Activated CD4-positive, alpha-beta T cell treated with anti-CD3 and anti-CD28 coated beads, Interleukin-2, Interleukin-6, amounts not matched to agents 100 ng/mL and 50 ng/mL, durations not matched to agents 16 hours and 8 hours (primary cell): ENCODE measurements at places on chromosomes 3 and 15.

DNA sequence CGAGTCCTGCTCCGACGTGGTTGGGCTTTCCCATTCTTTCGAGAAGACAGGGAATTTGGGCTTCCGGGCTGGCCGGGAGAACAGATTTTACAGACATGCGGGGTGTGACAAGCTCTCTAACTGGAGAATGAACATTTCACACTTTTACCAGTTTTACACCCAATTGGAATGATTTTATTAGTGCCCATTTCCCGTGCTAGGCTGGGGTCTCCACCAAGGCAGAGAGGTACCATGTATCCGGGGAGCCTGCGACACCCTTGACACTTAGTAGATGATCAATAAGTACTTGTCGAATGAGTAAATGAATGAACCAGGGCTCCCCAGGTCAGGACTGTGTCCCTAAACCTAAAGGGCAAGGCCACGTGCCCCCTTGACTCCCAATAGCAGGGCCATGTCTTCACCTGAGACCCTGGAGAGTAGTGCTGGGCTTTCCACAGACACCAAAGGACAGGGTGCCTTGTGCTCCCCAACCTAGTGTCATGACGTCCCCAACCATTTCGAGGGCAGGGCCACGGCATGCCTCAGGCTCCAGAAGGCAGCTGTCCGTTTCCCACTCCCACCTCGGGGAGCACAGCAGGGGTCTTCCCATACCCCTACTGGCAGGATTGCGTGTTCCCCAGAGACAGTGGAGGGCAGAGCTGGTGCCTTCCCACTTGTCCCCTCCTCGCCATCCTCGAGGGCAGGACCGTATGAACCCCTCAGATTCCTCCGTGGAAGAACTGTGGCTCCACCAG, 679 bp upstream of the MYD88 start:
- peak; percentile 29 for DNase-seq

- no peak for DNase-seq
These were observed 8.0 kb upstream of the MORC1 start for GRCh38 chr3:109125902-109126301.

DNA sequence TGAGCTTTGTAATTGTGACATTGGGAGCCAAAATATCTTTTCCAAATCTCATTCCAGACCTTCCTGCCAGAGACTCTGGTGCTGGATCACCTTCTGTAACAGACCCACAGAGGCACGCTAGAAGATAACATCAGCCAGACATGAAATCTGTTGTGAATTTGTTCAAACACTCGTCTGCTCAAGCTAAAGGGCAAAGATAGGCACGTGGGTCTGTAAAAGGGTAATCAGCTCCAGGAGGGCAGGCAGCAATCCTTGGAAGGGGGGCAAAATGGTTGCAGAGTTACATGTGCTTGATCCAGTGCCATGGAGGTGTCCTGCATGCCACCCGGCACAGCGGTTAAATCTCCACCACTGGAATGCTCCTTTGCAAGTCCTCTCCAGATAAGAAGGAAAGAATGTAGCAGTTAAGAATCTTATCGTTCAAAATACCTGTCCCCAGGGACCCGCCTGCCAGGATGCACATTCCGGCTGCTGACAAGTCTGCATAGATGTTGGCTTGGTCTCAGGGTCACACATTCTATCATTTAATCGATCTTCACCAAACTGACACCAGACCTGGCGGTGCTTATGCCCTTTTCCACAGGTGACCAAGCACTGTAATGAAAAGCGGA, 74.8 kb downstream of the ADAMTS9 start:
- no peak for DNase-seq

- no peak for DNase-seq
These were observed 157.7 kb upstream of the SLCO3A1 start for GRCh38 chr15:91695799-91696198.

GRCh38 chr15:101266034-101266433, 11.3 kb downstream of the SELENOS start:
- no peak for DNase-seq

DNA sequence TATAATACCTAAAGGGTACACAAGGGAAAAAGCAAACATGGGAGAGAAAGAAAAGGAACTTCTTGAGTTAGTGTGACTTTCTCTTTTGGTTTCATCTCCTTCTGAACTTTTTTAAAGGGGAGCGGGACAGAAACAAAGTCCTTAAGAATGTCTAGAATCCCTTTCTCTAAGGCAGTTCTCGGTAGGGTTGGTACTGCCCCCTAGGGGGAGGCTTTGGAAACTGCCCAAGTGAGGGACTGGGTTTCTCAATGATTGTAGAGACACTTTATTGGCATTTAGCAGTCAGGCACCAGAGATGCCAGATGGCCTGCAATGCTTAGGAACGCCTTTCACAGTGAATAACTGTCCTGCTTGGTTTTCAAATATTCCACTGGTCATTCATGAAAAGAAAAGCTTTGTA, 172.7 kb downstream of the WDR72 start:
- DNase-seq = peak; percentile 56

GRCh38 chr15:34714476-34715121, 40.2 kb downstream of the GJD2 start:
- DNase-seq = no peak

- DNase-seq = no peak
These were observed 63.8 kb upstream of the XCR1 start for GRCh38 chr3:46091046-46091445.

DNA sequence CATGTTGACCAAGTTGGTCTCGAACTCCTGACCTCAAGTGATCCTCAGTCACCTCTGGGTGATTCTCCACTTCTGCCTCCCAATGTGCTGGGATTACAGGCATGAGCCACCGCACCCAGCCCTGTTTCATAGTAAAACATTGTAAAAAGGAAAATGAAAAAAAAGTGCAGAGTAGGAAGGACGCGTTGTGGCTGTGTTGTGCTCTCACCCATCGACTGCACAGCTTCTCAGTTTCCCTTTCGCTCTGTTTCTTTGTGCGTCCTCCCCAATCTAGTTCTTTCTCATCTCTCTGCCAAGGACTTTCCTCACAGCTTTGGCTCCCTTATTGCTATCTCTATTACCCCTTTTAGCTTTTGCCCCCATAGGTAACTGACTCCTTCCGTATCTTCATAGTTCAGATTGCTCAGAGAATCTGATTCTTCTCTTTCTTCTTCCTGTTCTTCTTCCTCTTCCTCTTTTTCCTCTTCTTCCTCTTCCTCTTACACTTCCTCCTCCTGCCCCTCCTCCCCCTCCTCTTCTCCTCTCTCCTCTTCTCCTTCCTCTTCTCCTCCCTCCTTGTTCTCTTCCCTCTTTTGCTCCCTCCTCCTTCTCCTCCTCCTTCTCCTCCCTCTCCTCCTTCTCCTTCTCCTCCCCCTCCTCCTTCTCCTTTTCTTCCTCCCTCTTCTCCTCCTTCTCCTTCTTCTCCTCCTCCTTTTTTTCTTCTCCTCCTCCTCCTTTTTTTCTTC, 81.1 kb upstream of the VGLL4 start:
- peak; percentile 44 for DNase-seq

DNA sequence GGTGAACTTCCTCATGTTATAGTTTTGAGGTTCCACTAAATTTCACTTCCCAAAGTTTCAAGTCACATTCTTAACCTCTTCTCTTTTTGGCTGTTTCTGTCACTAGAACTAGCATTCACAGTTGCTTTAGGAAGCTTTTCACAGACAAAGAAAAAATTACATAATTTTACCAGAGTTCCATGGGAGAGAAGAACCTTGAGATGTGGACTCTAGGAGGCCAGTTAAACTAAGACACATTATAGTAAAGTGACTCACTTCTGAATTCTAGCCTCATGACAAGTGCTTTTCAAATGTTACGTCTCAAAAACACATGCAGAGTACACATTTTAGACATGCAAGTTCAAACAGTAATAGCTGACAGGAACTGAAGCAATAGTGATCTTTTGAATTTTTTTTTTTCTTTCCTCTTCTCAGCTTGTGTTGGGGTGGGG, 39.9 kb upstream of the LRTM1 start:
- DNase-seq = no peak

DNA sequence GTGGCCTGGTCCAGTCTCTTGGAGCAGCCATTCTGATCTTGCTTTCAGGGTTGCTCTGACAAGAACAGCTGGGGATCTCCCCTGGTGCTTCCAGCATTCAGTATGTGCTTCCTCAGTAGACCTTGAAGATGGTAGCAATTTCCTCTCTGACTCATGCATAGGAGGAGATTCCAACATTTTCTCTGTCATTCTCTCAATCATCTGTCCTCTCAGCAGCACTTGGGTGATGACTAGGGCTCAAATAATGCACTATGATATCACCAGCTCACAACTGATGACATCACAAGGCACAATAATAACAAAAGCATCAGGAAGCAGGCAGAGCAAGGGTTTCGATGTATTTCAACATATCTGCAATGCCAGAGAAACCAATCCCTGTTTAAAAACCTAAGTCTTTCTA, 52.7 kb downstream of the NFKBIZ start:
- DNase-seq = no peak

DNA sequence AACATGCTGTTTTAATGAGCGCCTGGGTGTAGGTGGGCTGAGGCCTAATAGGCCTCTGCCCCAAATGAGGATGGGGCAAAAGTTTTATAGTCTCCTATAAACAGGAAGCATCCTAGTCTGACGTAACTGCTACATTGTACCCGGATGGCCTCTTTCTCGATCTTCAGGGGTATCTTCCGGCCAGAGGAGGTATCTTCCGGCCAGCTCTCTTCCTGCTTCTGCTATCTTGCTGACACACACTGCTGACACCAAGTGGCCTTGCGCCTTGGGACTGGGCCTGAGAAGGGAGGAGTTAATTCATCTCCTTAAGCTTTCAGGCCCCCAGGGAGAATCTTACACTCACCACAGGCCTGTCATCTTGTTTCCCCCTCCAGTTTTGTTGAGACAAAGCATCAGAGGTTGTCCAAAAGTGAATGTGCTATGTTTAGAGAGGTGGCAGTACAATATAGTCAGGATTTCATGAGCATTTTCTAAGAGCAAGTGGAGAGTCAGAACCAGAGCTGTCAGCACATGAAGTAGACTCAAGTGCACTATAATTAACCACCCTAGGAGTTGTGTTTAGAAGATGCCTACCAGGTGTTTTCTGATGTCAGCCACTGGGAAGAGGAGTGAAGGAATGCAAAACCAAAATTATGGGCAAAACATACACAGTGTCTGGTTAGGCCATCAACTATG, 15.6 kb upstream of the IGSF10 start:
- DNase-seq = no peak

DNA sequence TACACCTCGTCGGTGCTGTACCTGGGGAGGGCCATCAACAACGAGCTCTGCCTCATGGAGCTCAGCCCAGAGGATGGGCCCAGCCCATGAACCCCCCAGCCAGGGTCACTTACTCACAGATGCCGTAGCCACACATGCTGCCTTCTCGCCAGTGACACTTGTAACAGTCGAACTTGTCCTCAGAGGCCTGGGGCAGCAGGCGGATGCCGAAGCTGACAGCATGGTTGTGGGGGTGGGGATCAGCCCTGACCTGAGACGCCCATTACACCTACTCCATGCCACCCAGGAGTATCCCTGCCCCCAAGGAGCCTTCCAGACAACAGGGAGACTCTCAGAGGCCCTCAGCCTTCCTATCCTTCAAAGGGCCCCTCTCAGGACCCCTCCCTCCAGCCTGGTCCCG, 12.1 kb downstream of the ALS2CL start:
- no peak for DNase-seq

DNA sequence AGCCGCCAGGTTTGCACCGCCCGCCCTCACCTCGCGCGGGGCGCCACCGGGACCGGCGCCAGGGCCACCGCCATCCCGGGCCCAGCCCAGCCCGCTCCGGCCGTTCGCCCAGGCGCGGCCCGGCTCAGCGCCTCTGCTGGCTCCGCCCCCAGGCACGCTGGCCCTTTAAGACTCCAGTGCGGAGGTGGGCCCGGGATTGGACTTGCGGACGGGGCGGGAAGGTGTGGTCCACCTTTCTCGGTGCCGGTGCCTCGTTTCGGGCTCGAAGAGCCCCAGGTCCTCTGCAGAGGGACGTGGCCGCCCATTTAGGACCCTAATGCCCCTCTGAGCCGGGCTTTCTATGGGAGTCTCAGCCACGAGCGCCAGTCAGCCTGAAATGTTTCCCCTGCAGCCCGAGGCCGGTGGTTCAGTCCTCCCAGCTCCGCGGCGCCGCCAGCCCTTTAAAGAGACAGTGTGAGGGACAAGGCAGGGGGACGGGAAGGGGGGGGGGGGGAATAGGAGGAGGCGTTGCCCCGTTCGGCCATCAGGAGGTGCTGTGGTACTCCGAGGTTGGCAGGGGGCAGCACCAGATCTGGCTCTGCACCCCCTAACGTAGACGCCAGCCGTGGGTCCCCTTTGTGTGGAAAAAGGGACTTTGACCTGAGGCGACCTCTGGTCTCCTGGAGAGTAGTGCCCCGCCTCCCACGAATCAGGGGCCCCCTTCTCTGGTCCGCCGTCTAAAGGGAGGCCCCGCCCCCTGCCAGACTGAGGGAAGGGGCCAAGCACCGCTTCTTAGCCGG, 1.0 kb downstream of the HYAL2 start:
- peak; percentile 89 for DNase-seq

DNA sequence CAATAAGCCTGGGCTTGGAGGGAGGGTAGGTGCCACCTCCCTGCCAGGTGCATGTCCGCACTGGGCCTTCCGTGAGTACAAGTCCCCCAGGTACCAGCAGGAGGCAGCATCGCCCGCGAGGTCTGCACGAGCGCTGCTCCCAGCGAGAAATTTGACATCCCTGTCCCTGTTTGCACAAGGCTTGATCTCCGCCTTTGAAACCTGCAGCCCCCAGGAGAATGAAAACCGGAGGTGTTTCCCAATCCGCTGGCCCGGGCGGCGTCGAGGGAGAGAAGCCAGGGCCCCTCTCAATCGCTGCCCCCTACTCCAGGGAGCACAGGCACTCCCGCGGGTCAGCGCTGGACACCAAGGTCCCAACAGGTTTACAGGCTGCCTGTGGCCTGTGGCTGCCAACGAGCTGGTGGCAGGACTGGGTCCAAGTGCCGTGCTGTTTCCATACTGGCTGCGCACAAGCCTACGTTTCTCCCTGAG, 961 bp downstream of the HAPLN3 start:
- peak; percentile 88 for DNase-seq

- DNase-seq = no peak
These were observed 213.5 kb upstream of the CDIN1 start for GRCh38 chr15:36365963-36366362.

- DNase-seq = no peak
These were observed 31.0 kb downstream of the ESYT3 start for GRCh38 chr3:138465451-138465850.

- no peak for DNase-seq
These were observed 185.5 kb downstream of the FMN1 start for GRCh38 chr15:33009026-33009425.

GRCh38 chr15:100429116-100429728, 87.4 kb upstream of the ADAMTS17 start:
- DNase-seq = no peak
